KBM-7 (cell line): ENCODE measurements at places on chromosomes 7 and 10.
A peak's percentile ranks its signal among the peaks of the same experiment; 100 is the strongest.

- no peak for DNase-seq
Observed at GRCh38 chr7:157675427-157675927, 338.7 kb downstream of the DNAJB6 start.

GRCh38 chr10:119942973-119943372, 50.4 kb downstream of the SEC23IP start:
- DNase-seq: no peak

DNA sequence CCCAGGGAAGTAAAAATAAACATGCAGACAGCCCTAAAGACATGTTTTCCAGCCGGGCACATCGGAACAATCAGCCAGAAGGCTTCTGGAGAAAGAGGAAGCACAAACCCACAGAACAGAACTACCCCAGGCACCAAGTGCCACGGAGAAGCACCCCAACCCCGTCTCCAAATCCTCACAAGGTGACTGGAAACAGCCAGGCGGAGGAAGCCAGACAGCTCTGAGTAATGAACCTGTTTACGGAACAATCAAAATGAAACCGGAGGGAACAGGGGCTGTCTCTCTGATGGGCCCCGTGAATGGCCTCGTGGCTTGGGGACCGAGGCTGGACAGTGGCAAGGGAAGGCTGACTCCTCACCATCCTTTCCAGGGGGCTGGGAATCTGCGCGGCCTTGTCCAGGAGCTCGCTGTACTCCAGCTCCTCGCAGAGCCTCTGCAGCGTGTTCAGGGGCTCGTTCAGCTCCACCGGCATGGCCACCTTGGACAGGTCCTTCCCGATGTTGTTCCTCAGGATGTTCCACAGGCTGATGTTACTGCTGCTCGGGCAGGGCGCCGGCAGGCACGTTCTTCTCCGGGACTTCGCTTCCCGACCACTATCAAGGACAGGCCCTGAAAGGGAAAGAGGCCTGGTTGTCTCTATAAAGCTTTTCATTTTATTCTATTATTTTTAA, 77.0 kb upstream of the GSDME start:
- peak; percentile 80 for DNase-seq

GRCh38 chr10:24706479-24707118, 17.1 kb downstream of the ARHGAP21 start:
- DNase-seq: peak; percentile 51

GRCh38 chr10:72727130-72727529, 35.2 kb downstream of the MCU start:
- no peak for DNase-seq

DNA sequence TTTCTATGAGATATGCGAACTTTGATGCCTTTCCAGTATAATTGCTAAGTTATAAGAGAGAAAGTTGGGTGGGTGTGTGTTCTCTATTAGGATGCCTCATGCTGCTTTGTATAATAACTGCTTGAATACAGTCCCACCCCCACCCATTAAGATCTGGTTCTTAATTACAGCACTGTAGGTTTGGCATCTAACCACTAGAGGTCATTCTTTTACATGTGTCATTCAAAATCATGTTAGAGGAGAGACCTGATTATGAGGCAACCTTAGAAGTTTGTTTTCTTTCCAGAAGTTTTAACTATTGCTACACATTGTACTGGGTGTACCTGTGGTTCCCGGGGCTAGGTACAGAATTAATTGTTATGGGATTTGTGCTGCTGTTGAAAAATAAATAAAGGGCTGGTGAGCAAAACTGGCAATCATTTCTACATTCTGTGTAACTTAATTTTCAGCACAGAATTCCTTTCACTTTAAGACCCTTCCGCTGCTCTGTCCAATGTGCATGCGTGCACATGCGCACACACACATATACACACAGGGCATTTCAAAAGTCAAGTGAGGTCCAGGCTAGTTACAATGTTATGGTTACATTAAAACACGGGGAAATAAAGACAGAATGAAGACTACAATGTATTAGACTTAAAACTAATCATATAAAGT, 1156.3 kb downstream of the SORCS3 start:
- DNase-seq: peak; percentile 27

DNA sequence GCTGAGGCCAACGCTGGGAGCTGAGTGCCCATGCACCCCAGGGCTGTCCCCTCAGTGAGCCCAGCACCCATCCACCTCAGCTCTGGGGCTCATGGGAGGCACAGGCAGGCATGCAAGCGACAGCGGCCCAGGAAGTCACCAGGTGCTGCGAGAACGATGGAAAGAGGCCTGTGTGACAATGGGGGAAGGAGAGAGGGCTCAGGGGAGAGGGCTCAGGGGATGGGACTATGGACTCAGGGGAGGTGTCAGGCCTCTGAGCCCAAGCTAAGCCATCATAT, 292.5 kb downstream of the WDR37 start:
- no peak for DNase-seq

DNA sequence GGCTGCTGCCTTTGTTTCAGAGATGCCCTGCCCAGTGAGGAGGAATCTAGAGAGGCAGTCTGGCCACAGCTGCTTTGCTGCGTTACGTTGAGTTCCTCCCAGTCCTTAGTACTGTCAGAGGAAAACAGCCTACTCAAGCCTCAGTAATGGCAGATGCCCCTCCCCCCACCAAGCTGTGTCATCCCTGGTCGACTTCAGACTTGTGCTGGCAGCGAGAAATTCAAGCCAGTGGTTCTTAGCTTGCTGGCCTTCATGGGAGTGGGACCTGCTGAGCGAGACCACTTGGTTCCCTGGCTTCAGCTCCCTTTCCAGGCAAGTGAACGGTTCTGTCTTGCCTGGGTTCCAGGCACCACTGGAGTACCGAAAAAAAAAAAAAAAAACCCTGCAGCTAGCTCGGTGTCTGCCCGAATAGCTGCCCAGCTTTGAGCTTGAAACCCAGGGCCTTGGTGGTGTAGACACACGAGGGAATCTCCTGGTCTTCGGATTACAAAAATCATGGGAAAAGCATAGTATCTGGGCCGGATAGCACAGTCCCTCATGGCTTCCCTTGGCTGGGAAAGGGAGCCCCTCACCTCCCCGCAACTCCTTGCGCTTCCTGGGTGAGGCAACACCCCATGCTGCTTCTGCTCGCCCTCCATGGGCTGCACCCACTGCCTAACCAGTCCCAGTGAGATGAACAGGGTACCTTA, 9.1 kb downstream of the SDHAF3 start:
- DNase-seq: no peak

DNA sequence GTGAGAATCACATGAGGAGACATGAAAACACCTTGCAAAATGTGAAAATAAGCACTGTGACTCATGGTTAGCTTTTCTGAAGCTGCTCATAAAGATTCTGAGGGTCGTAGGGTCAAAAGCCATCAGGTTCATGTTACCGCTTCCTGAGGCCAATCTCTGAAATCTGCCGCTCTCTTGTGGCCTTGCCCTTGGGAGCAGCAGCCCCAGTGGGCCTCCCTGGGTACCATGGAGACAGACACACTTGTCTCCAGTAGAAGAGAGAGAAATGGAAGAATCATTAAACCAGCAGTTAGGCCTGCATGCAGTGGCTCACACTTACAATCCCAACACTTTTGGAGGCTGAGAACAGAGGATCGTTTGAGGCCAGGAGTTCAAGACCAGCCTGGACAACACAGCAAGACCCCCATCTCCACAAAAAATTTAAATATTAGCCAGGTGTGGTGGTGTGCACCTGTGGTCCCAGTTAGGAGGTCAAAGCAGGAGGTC, 42.8 kb downstream of the NIPSNAP2 start:
- peak; percentile 6 for DNase-seq

DNA sequence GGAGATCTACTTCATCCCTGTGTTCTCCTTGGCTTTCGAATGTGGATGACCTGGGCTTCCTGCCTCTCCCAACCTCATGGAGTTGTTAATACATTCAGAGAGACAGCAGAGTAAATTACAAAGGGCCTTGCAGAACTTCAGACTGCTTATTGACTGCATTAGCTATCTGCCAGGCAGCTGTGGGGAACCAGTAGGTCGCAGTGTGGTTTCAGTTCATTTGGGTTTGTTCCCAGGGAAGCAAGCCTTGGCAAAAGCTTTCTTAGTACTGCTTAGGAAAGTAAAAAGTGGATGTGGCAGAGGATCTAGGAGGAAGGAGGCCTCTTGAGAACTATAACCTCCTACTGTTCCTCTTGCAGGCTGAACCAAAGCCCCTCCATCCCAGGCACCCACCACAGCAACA, 9.2 kb downstream of the NPFFR1 start:
- DNase-seq: no peak

GRCh38 chr7:5229451-5230264, 39.6 kb downstream of the WIPI2 start:
- no peak for DNase-seq

DNA sequence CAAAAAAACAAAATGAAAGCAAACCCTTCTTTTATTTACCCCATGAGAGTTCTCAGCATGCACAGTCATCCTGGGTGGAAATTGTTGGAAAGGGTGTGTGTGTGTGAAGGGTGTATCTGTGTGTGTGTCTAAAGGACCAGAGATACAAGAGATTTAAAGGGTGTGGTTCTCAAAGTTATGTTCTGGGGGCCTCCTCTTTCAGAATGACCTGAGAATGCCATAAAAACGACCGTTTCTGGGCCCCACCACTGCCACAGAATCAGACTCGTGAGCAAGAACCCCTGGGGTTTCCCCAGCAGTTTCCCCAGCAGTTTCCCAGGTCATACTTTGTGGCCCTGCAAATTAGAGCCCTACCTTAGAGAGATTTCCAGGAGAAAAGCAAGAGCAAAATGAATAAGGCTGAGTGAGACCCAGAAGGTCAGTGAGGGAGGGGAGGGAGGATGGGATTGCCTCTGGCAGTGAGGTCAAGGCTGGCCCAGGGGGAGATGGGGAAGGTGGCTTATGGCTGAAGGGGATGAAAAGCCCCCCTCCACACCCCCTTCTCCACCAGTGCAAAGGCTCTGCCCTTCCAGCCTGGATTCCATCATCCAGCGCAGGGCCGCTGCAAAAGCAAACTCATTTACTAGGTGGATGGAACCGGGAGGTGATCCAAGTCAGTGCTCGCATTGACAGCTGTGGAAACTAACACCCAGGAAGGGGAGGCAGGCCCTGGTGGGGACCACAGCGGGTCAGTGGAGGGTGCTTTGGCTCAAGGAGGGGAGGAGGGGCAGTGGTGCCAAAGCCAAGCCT, 10.2 kb downstream of the PYROXD2 start:
- no peak for DNase-seq

- no peak for DNase-seq
Observed at GRCh38 chr7:39727231-39728012, 104.0 kb downstream of the RALA start.

- no peak for DNase-seq
Observed at GRCh38 chr10:121112136-121112535, 261.0 kb downstream of the WDR11 start.

DNA sequence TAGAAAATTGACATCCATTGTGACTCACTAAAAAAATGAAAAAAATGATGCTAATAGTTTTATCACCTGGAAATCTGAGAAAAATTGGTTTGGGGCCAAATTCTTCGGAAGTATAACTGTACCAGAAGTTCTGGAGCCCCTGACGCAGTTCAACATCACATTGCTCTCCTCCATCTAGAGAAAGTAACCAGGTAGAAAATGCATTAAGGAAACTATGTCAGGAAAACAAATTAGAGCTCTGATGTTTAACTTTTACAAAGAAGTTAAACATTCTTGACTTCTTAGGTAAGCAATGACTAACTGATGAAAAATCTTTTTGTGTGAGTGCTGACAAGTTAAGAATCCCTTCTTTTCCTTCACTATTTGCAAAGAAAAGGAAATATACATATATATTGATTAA, 61.1 kb upstream of the TMEM196 start:
- no peak for DNase-seq

DNA sequence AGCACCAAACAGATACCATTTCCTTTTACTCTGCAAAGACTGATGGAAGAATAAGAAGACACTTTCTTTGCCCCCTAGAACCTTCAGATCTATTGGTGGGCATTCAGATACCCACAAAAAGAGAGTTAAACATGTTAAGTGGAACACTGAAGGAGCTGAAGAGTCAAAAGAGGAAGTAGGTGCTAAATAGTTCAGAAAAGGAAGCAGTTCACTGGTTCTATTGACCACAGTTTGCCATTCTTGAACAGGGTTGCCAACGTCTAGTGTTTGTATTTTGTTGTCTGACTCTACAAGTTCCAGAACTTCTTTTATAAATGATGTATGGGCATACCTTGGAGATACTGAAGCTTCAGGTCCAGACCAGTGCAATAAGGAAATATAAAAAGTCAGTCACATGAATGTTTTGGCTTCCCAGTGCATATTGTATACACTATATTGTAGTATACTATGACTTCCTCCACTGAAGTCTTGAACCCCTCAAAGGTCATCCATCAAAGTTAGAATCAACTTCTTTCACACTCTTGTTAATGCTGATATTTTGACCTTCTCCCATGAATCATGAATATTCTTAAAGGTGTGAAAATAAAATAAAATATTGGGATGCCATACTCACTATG, 47.5 kb upstream of the AGR3 start:
- peak; percentile 86 for DNase-seq

DNA sequence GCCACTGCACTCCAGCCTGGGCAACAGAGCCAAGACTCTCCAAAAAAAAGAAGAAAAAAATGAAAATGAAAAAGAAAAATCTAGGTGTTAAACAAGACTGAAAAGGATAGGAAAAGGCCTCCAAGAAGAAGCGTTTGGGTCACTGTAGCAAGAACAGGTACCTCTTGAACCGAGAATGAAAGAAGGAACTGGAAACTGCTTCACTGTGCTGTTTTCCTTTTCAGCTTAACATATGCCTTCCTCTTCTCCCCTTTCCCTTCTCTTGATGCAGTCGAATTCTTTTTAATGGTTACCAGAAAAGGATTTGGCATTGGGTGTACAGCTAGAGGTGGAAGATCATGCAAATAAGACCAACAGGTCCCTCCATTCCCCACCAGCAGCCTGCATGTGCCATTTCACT, 28.1 kb downstream of the LRRC4 start:
- no peak for DNase-seq

GRCh38 chr10:129621693-129622092, 154.7 kb downstream of the MGMT start:
- no peak for DNase-seq

- DNase-seq: no peak
Observed at GRCh38 chr7:157009778-157010587, 480 bp downstream of the MNX1 start.

DNA sequence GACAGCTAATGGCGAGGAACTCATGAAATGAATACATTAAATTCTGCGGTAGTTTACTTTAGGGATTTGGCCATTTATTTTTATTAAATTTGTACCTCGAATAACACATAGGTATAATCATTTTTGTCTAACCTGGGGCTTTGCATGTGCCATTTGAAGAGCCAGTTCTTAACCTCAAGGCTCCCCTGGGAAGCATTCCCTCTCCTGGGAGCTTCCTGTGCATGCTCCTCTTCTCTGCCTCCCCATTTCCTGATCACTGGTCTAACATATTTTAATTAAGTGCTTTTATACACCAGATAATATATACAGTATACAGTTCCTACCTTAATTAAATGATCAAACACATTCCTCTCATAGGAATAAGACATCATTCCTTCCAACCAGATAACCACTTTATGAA, 183.9 kb upstream of the FZD1 start:
- DNase-seq: no peak

- DNase-seq: no peak
Observed at GRCh38 chr10:77673101-77673500, 35.5 kb upstream of the KCNMA1 start.

DNA sequence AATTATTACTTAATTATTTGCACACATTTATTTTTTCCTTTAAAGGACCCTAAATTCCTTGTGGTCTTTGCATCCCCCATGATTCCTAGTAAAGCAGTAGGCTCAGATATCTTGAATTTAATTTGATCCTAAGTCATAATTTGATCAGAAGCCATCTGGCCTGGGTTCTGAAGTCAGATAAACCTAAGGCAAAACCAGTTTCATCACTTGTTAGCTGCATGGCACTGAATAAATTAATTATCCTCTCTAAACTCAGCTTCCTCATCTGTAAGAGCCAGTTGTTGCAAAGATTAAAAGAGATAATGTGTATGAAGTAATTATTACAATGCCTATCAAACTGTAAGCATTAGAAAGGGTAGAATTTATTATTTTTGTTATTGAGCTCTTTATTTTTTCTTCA, 293.1 kb downstream of the GRM8 start:
- no peak for DNase-seq
